Activated CD4-positive, alpha-beta T cell treated with anti-CD3 and anti-CD28 coated beads, Interleukin-2, amount 10 ng/mL, durations not matched to agents 7 days and 5 days (primary cell): ENCODE measurements at places on chromosomes 5 and 9.

- DNase-seq = no peak
These were observed 4.2 kb upstream of the RNF180 start for GRCh38 chr5:64161420-64161819.

DNA sequence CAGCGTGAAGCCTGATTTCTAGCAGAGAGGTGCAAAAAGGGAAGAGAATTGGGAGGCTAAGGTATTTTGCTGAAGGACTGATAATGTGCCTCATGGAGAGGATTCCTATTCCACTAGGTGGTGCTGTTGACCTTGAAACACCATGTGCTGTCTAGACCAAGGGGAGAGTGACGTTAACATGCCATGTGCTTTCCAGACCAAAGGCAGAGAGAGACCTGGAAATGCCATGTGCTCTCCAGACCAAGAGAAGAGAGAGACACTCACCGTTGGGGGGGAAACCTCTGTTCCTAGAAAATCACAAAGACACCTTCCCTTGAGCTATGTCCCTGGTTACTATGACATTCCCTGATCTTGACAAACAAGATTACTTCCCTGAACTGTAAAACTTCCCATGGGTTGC lies 286.0 kb upstream of the TUSC1 start:
- peak; percentile 11 for DNase-seq

DNA sequence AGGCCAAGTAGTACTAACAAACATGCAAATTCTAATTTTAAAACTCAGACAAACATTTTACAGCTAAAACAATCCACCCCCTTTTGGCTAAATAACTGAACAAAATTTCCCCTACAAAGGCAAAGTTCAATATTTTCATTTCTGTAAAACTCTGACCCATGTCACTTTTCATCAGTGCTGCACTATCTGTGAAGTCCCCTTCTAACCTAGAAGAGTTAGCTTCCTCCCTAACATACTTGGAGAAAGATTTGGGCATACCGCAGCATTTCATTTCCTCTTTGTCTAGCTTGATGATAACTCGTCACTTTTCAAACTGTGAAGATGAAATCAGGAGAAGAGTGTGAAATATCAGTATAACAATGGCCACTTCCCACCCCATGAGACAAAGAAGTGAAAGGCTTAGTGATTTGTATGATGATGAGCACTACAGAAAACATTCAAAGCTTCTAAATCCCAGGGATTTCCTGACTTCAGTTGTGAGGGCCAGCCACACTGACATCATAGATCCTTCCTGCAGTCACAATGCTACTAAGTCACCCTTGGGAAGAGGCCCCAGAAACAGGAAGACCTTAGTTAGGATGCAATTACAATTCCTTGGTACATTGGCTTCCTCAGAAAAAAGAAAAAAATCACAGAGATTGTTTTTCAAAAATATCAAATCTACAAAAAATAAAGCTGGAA lies at the start of gene FAM81B:
FAM81B (plus strand) TSS at position 555 of the 681 bp plus-strand sequence; CDS start at position 579, 24 bp downstream.
- no peak for DNase-seq

GRCh38 chr5:14064841-14065240 lies 78.3 kb upstream of the TRIO start:
- no peak for DNase-seq
